ENCODE measurements at places on chromosomes 2 and 18. TPM values are rescaled to one million over a fixed set of nuclear protein-coding genes. Genes with fewer than 3 reads are reported as not detected.

Gene SPP2
- not detected for polyA plus RNA-seq

Gene PLEK
- polyA plus RNA-seq = 0.11 TPM

Gene SLC8A1
- polyA plus RNA-seq = not detected

Gene CCDC142
- polyA plus RNA-seq = 7.8 TPM

Gene APCDD1
- polyA plus RNA-seq = not detected

Gene TMEM37
- 0.64 TPM for polyA plus RNA-seq

GRCh38 chr2:150127346-150127990 lies 360.0 kb downstream of the RND3 start:
- H3K27me3 ChIP-seq = no peaks in the 10 kb centered on the region
- no peaks in the 10 kb centered on the region for H3K4me1 ChIP-seq
- no peak overlapping the region for H3K4me3 ChIP-seq
- H3K36me3 ChIP-seq = no peaks in the 10 kb centered on the region

- H3K36me3 ChIP-seq = peaks cover 86% of the 10 kb centered on the region
- H3K4me1 ChIP-seq = peaks cover under 1% of the 10 kb centered on the region
- no peaks in the 10 kb centered on the region for H3K27me3 ChIP-seq
- DNase-seq = no peak
- no peak overlapping the region for H3K27ac ChIP-seq
Observed at GRCh38 chr2:216192931-216193330, 83.8 kb downstream of the XRCC5 start.

- H3K4me3 ChIP-seq = no peak overlapping the region
- peaks cover 31% of the 10 kb centered on the region for H3K4me1 ChIP-seq
- no peak for DNase-seq
- no peak overlapping the region for H3K27ac ChIP-seq
Observed at GRCh38 chr2:174343623-174344455, 9.1 kb downstream of the SP9 start.

GRCh38 chr2:201852462-201852861 lies 46.1 kb downstream of the CDK15 start:
- H3K36me3 ChIP-seq = no peaks in the 10 kb centered on the region
- no peak for DNase-seq
- no peak overlapping the region for H3K27ac ChIP-seq
- no peak overlapping the region for H3K4me3 ChIP-seq

- H3K27ac ChIP-seq = no peak overlapping the region
- no peak overlapping the region for H3K4me3 ChIP-seq
- peaks cover 31% of the 10 kb centered on the region for H3K27me3 ChIP-seq
- no peaks in the 10 kb centered on the region for H3K4me1 ChIP-seq
Observed at GRCh38 chr18:76367168-76368125, 127.6 kb downstream of the ZNF516 start.

DNA sequence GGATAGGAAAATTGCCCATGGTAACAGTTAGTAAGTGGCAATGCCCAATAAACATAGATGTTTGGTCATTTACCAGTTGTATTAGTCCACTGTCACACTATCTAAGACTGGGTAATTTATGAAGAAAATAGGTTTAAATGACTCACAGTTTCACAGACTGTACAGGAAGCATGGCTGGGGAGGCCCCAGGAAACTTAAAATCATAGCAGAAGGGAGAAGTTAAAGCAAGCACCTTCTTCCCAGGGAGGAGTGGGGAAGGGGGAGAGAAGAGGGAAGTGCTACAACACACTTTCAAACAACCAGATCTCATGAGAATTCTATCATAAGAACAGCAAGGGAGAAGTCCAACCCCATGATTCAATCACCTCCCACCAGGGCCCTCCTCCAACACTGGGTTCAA lies 23.4 kb downstream of the NR4A2 start:
- no peaks in the 10 kb centered on the region for H3K36me3 ChIP-seq
- no peak for DNase-seq
- H3K4me3 ChIP-seq = no peak overlapping the region
- H3K4me1 ChIP-seq = no peaks in the 10 kb centered on the region

DNA sequence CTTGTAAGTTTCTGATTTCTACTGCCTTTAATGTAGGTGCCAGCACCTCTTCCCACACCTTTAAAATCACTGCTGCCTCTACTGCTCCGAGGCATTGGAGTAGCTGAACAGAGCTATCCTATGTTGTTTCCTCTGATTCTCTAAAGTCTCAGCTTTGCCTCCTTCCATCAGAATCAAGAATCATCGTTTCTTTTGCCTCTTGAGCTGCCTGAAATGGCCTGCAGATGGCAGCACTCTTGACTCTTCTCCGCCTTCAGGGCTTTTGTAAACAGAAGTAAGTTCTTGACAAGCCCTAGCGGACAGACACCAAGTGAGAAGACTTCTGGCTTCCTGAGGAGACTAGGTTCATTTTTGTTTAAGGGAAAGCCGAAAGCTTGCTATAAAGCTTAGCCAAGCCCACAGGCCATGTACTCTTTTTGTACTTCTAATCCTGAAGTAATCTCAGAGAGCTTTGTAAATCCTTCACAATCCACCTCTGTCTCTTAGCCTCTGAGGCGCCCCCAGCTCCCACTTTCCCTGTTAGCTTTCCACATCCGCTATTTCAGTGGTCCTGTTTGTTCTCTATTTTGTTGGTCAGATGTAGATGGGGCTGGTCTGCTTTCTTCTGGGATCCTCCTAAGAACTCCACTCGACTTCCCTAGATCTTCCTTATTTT lies 48.4 kb downstream of the GTF3C3 start:
- no peaks in the 10 kb centered on the region for H3K36me3 ChIP-seq
- DNase-seq = peak; percentile 34
- no peak overlapping the region for H3K27ac ChIP-seq
- no peaks in the 10 kb centered on the region for H3K4me1 ChIP-seq
- no peaks in the 10 kb centered on the region for H3K27me3 ChIP-seq

GRCh38 chr2:7749895-7750559 lies 832.8 kb downstream of the RNF144A start:
- no peaks in the 10 kb centered on the region for H3K36me3 ChIP-seq
- peaks cover 3% of the 10 kb centered on the region for H3K27me3 ChIP-seq
- no peak for DNase-seq
- H3K4me3 ChIP-seq = no peak overlapping the region
- H3K27ac ChIP-seq = no peak overlapping the region
- no peaks in the 10 kb centered on the region for H3K4me1 ChIP-seq

DNA sequence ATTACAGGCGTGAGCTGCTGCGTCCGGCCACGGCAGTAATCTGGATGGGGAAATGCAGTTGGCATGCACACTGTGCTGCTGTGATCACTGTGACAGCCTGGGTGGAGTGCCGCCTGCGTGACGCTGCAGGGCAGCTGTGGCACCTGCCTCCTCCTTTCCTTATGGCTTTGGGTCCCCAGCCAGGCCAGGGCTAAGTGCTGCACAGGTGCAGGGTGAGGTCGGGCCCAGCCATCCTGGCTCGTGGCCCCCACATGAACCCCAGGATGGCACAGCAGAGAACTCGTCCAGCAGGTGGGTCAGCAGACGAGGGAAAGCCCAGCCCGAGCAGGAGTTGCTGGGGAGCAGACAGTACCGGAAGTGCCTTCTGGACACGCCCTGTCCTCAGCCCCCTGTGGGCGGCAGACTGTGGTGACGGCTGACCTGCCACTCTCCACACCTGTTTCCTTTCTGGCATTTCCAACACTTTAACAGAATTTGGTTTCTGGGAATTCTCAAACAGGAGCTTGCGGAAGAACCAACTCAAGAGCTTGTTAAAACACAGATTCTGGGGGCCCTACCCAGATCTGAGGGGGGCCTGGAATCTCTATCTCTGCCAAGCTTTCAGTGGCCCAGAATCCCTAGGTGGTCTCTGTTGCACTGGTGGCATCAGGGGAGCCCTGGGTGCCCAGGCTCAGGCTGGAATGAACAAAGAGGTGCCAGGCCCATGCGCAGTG lies 16.9 kb downstream of the HS1BP3 start:
- no peak overlapping the region for H3K4me3 ChIP-seq
- H3K36me3 ChIP-seq = no peaks in the 10 kb centered on the region
- DNase-seq = no peak
- no peak overlapping the region for H3K27ac ChIP-seq
- no peaks in the 10 kb centered on the region for H3K4me1 ChIP-seq
